Urothelium cell line (cell line): ENCODE measurements at places on chromosomes 3 and 15.

GRCh38 chr3:43030162-43030935 lies 51.2 kb downstream of the GASK1A start:
- no peak for DNase-seq

GRCh38 chr3:133127381-133127780 lies 89.2 kb downstream of the TMEM108 start:
- DNase-seq: no peak

GRCh38 chr15:69090197-69090948 lies 70.1 kb upstream of the GLCE start:
- DNase-seq: no peak

- no peak for DNase-seq
These were observed 582.2 kb downstream of the FOXP1 start for GRCh38 chr3:71001303-71001830.

GRCh38 chr3:38650248-38650951 lies 913 bp upstream of the SCN5A start:
- no peak for DNase-seq

GRCh38 chr3:149421764-149422163 lies 44.3 kb upstream of the TM4SF1 start:
- DNase-seq: no peak

DNA sequence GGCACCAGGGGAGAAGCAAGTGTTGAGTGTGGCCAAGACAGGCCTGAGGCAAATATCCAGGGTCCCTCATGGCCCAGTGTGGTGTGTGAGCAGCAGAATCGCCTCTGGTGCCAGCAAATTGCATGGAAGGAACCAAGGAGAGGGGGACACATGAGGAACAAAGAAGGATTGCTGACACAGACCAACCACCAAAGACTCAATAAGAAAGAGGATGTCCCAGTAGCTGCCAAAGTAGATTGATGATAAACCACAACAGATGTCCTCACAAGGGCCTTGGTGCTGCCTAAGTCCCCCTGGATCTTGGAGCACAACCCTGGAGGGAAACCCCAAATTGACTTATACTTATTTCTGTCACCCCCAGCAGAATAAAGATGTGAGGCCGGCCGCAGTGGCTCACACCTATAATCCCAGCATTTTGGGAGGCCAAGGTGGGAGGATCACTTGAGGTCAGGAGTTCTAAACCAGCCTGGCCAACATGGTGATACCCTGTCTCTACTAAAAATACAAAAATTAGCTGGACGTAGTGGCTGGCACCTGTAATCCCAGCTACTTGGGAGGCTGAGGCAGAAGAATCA lies 10.6 kb downstream of the SRGAP3 start:
- no peak for DNase-seq

- DNase-seq: peak; percentile 35
These were observed 341 bp downstream of the HEXA start for GRCh38 chr15:72375501-72375845.

DNA sequence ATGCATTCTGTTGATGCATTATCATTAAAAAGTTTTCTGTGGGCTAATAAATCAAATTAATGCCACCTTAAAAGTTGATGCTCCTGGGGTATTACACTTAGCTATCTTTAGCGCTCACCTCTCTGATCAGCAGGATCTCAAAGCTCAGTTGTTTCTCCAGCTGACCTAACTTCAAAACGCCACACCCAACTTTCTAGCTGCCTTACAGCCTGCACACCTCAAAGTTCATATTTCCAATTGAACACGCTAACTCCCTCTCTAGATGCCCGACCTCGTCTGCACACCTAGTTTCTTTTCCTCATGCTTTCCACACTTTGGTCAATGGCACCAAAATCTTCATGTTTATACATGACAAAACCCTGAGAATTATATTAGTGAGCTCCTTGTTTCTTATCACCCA lies 98.2 kb upstream of the AGTR1 start:
- DNase-seq: no peak

- DNase-seq: no peak
These were observed 15.6 kb downstream of the ZIC1 start for GRCh38 chr3:147424581-147425387.

DNA sequence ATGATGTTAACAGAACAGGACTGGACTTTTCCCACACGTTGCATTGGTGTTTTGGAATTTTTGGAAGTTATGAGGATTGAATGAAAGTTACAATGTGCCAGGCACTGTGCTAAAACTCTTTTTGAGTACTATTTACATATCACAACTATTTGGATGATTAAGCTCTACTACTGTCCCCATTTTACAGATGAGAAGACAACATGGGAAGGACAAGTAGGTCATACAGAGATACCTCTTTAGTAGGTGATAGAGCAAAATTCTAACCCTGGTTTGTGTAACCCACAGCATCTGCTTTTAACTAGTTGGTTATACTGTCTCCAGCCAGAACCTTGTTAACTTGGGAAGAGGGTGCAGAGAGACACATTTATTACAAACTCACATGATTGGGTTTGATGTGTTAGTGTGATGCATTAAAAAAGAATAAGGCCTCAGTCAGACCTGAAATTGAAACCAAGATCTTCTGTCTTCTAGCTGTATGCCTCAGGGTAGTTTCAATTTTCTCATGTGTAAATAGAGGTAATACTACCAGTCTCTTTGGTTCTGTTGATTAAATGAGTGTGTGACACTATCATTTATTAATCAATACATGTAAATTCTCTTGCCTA lies 1.4 kb downstream of the NDUFB4 start:
- DNase-seq: no peak

DNA sequence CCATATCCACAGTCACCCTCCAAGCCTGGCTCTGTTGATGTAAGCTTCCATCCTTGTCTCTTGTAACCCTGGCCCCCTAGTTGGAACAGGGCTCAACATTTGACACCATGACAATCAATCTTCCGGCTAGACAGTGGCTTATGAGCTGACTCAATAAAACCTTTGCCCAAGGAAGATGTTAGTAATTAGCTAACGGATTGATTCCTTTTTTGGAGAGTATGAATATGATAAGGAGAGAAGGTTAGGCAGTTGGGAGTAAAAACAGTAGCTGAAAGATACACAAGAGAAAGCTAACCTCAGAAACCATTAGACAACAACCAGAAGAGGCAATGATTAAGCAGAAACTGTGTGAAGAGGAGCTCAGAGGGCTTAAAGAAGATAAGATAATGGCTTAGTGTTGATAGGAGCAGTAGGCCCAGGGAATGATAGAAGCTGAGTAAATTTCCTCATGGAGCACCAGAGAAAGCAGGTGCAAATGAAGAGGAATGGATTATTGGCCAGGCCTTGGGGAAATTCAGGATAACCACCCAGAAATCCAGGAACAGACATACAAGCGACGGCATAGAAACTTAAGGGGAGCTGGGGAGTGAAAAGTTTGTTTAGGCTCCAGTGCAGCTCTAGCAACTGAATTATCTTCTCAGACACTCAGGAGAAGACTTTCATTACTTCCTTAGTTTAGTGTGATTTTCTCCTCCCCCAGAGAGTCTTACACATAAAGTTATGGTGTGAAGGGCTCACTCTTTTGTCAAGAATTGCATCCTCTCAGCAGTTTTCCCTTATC lies 7.8 kb upstream of the RFX7 start:
- DNase-seq: no peak

DNA sequence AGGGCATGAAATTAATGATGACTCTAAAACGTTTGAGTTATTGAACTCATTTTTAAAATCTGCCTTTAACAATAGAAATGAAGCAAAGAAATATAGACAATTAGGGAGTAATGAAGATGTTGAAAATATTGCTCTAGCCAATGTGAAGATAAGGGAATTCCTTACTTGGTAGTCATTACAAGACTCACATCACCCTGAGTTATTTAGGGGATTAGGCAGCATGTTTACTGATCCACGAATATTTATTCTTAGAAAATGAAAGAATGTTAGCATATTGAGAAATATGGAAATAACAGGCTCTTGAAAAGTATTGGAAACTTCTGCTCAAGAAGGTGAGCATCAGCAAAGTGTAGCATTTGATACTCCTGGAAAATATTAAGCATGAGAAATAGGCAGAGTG lies 398.1 kb upstream of the ARPP21 start:
- no peak for DNase-seq

DNA sequence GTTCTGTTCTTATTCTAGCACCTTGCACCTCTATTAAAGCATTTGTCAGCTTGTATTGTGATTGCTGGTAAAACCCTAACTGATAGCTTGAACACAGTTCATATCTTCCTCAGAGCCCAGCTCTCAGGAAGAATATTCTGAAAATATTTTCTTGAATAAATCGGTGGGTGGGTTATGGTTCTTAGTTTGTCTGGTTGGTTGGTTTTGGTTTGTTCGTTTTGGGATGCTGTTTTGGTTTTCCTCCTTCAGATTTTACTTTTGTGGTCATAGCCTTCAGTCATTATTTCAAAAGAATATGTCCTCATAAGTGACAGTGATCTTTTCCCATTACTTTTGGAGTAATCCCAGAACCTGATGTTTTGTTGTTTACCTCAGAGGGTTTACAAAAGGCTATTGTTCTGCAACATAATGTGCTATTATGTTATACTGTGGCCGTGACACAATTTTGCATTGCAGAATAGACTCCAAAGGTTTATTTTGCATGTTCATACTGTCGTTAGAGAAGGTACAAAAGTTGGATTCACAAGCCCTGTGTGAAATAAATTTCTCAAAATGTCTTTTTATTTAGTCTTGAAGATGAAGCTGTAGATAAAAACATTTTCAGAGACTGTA lies 2.7 kb upstream of the TMEM87A start:
- no peak for DNase-seq

GRCh38 chr3:61530355-61530754 lies 31.0 kb upstream of the PTPRG start:
- DNase-seq: peak; percentile 26
